Activated gamma-delta T cell (primary cell): ENCODE measurements at places on chromosomes 3 and 15.

GRCh38 chr15:66865622-66866611, 163.9 kb downstream of the SMAD6 start:
- no peak for DNase-seq

DNA sequence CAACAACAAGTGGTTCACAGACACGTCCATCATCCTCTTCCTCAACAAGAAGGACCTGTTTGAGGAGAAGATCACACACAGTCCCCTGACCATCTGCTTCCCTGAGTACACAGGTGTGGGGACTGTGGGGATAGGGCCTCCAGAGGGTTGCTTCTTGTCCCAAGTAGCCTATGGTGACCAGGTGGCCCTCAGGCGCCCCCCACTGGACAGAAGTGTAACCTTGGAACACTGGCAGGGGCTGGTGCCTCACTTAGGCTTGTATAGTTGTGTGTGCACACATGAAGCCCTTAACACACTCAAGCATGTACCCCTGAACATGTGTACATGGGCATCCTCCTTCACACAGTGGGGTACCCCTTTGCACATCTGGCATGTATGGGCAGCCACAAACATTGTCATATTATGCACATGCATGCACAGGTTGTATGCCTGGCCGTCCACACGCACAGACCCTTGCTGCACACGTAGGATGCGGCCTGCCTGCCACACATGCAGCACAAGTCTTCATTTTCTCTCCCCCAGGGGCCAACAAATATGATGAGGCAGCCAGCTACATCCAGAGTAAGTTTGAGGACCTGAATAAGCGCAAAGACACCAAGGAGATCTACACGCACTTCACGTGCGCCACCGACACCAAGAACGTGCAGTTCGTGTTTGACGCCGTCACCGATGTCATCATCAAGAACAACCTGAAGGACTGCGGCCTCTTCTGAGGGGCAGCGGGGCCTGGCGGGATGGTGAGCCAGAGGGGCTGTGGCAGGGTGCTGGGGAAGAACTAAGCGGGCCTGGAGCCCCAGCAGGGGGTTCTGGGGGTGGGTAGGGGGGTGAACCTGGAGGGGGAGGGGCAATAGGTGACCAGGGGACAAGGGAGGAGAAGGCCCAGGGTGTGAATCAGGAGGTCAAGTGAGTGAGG, 11.7 kb upstream of the SEMA3B start:
- no peak for DNase-seq

GRCh38 chr3:37590328-37591079, 271.2 kb upstream of the CTDSPL start:
- no peak for DNase-seq

GRCh38 chr3:54843352-54843751, 84.5 kb downstream of the LRTM1 start:
- DNase-seq: no peak

DNA sequence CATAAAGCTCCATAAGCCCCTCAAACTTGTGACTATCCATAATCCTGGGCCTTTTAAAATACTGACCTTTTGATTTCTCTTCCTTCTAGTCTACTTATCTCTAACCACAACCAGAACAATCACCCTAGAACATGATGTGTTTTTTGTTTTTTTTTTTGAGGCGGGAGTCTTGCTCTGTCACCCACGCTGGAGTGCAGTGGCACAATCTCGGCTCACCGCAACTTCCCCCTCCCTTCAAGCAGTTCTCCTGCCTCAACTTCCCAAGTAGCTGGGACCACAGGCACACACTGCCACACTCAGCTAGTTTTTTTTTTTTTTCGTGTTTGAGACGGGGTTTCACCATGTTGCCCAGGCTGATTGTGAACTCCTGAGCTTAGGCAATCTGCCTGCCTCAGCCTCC, 25.1 kb downstream of the VPS39 start:
- DNase-seq: no peak

DNA sequence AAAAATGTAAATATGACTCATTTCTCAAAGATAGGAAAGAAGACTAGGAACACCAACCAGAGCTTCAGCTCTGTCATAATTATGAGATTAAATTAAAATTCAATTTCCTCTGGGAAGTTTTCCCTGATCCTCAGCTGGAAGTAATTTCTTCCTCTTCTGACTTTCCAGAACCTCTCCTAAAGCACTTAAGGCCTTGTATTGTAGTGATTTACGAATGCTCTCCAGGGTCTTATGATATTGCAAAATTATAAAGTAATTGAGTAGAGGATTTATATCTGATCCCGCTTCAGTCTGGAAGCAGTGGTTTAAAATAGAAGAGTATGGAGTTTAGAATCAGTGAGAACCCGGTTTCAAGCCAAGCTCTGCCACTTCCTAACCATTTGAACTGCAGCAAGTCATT, 279.8 kb downstream of the ZPLD1 start:
- no peak for DNase-seq

- no peak for DNase-seq
These were observed 141.4 kb downstream of the TP63 start for GRCh38 chr3:189772584-189772983.

GRCh38 chr15:71723344-71723743, 87.0 kb upstream of the NR2E3 start:
- no peak for DNase-seq

GRCh38 chr15:89168316-89168833, 53.0 kb downstream of the RLBP1 start:
- DNase-seq: no peak

- DNase-seq: no peak
These were observed 73.6 kb downstream of the OXSM start for GRCh38 chr3:25863416-25863959.

DNA sequence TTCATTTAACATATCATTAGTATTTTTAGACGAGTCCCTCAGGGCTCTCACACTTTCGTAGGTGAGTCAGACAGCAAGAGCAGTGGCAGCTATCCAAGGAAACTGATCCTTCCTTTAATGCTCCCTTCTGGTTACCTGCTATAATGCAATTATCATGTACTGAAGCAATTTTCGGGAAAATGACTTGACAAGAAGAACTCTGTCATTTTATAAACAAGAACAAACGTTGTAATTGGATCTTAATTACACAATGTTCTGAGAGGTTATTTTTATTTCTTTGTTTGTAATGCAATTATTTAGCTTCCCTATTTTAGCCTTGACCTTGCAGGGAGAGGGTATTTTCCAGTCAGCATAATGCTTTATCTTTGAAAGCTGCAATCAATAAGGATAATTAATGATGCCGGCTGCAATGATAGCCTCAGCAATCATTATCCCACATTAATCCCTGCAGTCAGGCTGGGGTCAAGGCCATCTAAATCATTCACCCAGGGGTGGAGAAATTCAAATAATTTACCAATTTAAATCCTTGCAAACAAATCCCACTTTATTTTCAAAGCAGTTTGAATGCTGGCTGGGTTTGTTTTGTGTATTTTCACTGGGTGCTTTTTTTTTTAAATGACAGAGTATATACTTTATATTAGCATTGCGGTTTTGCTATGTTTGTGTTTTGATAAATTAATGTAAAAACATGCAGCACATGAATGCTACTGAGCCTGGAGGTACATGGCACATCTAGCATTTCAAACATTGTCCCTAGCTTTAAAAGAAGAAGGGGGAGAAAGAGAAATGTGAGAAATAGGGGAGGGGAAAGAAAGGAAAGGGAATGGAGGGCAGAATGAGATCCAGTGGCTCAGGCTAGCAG, 249.9 kb downstream of the SHOX2 start:
- no peak for DNase-seq

GRCh38 chr3:194272861-194273742, 78.0 kb downstream of the CPN2 start:
- no peak for DNase-seq

- DNase-seq: no peak
These were observed 21.0 kb downstream of the SNAPC5 start for GRCh38 chr15:66476535-66476934.

DNA sequence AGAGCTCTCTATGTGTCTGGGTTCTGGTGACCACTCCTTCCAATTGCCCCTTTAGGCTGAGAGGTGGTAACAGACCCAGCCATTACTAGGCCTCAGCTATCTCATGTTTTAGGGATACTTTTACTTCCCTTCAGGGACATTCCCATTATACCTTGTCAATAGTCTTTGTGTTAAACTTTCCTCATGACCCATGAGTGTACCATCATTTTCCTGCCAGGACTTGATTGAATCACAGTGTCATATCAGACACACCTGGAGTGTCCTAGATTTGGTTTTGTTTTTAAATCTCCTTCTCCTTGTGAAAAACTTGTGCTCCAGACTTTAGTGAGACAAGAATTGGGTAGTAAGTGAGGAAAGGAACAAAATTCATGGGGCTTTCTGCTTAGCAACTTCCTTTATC, 136.6 kb downstream of the KCNAB1 start:
- DNase-seq: no peak
